ENCODE measurements at places on chromosomes 1 and 21.

- no peak for DNase-seq
Observed at GRCh38 chr1:64508629-64509028, 38.7 kb downstream of the CACHD1 start.

- no peak for DNase-seq
Observed at GRCh38 chr1:243269461-243269801, 13.6 kb downstream of the SDCCAG8 start.

GRCh38 chr1:111792249-111792648 is 36.5 kb downstream of the DDX20 start:
- DNase-seq, result no peak

- DNase-seq, result peak; percentile 6
Observed at GRCh38 chr1:8314346-8315280, 3.3 kb upstream of the SLC45A1 start.

DNA sequence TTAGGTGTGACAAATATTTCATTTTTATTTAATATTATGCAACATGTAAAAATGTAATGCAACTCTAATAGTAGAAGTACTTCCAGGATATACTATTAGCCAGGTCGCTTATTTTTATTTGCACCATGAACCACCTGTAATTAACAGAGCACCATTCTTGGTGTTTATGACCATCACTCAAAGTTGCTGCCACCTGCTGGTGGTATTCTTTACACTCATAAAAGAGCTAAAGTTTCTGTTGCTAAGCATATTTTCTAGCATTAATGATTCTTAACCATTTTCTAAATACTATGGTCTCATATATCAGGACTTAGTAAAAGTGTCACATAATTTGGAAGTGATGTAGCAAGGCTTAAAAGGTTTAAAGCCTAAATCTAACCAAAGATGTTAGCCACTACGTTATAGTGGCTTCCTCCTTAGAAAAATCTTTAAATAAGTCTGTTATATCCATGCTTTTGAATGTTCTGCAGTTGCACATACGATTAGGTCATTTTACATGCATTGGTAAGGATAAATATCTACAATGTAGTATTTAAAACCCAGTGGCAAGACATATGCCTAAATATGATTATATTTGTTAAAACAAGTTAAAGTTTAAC is 244.5 kb downstream of the NEGR1 start:
- DNase-seq, result no peak

GRCh38 chr1:114075105-114075504 is 78.6 kb downstream of the SYT6 start:
- no peak for DNase-seq

- DNase-seq, result no peak
Observed at GRCh38 chr1:219434285-219434922, 178.5 kb downstream of the ZC3H11B start.

GRCh38 chr1:9275161-9275560 is 17.5 kb upstream of the SPSB1 start:
- no peak for DNase-seq

DNA sequence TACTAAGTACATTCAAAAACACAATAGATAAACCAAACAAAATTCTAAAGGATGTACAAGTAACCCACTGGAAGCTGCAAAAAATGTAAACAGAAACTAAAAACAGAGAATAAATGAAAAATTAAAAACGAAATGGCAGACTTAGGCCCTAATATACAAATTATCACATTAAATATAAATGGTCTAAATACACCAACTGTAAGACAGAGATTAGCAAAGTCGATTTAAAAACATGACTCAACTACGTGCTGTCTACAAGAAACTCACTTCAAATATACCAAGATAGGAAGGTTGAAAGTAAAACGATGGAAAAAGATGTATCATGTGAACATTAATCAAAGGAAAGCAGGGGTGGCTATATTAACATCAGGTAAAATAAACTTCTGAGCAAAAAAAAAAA is 23.1 kb downstream of the SLC19A1 start:
- DNase-seq, result no peak

DNA sequence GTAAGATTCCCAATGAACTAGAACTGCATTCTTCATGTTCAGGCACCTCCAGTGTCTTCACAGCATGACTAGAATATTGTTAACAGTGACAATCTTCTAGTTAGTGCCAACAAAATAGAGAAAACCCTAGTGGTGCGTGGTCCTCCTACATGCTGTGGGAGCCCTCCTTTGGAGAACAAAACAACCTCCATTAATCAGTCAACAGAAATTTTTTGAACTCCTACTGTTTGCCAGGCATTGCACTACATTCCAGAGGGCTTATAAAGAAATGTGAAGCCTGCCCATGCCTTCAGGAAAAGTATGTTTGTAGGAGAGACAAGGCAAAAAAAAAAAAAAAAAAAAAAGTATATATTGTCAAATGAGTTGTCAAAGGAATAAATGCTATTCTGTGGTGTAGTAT is 252.7 kb downstream of the LRRC40 start:
- no peak for DNase-seq

All from NCI-H1417 treated with DMSO at 0.1 percent for 48 hours (cell line).